Motor neuron (in vitro differentiated cells): ENCODE measurements at places on chromosomes 4 and X. TPM values are rescaled to one million over a fixed set of nuclear protein-coding genes. Genes with fewer than 3 reads are reported as not detected.

Gene MYL5
- 23.2 and 24.6 TPM in 2 replicates for total RNA-seq

Gene GAGE12H
- not detected in 2 replicates for total RNA-seq

Gene HTT
- total RNA-seq, result 101 and 102 TPM in 2 replicates

Gene GABRB1
- total RNA-seq, result 1.7 and 1.9 TPM in 2 replicates

Gene SLC38A5
- total RNA-seq, result 0.27 and 0.75 TPM in 2 replicates

Gene TAF7L
- 0.18 and 0.21 TPM in 2 replicates for total RNA-seq

Gene CSTF2
- 15.5 and 16.1 TPM in 2 replicates for total RNA-seq

Gene SNX12
- total RNA-seq, result 41.3 and 47.8 TPM in 2 replicates

Gene RTL5
- total RNA-seq, result 1.7 and 3.4 TPM in 2 replicates

Gene RWDD4
- total RNA-seq, result 27.4 and 30.6 TPM in 2 replicates

Gene SYNPO2
- total RNA-seq, result 20.7 and 23.9 TPM in 2 replicates

Gene SMIM31
- 0.05 and 0.31 TPM in 2 replicates for total RNA-seq

Gene ETDB
- not detected in 2 replicates for total RNA-seq

Gene IL1RAPL1
- total RNA-seq, result 4.2 TPM in 2 replicates

Gene GSX2
- total RNA-seq, result 0.16 TPM in 1 of 2 replicates, not detected in the other

Gene NALF2
- total RNA-seq, result 0.36 and 0.81 TPM in 2 replicates

Gene CT55
- 0.24 TPM in 1 of 2 replicates, not detected in the other for total RNA-seq

Gene IQSEC2
- total RNA-seq, result 10.4 and 10.6 TPM in 2 replicates

Gene TSPAN7
- total RNA-seq, result 88.2 and 94.5 TPM in 2 replicates

Gene PPARGC1A
- 35.8 and 72.1 TPM in 2 replicates for total RNA-seq

Gene PCDH10
- 19.0 and 19.2 TPM in 2 replicates for total RNA-seq

Gene RIBC1
- total RNA-seq, result 4.0 and 4.1 TPM in 2 replicates

Gene PCDH19
- total RNA-seq, result 10.6 and 19.9 TPM in 2 replicates

Gene ZNF711
- 42.0 and 45.2 TPM in 2 replicates for total RNA-seq

Gene NPY2R
- 0.45 and 0.64 TPM in 2 replicates for total RNA-seq

Gene RNF212
- total RNA-seq, result 9.4 and 10.9 TPM in 2 replicates

Gene CXCL11
- 3.6 TPM in 2 replicates for total RNA-seq

Gene NOX1
- total RNA-seq, result not detected in 2 replicates

Gene SLAIN2
- 37.6 and 40.6 TPM in 2 replicates for total RNA-seq

Gene PIN4
- 29.5 and 33.1 TPM in 2 replicates for total RNA-seq

Gene PLP1
- 17.0 and 17.5 TPM in 2 replicates for total RNA-seq

Gene WNK3
- total RNA-seq, result 22.1 and 23.9 TPM in 2 replicates

Gene MED28
- total RNA-seq, result 53.5 and 58.0 TPM in 2 replicates

Gene XG
- total RNA-seq, result 0.10 TPM in 1 of 2 replicates, not detected in the other

Gene ZNF81
- total RNA-seq, result 8.4 and 10.8 TPM in 2 replicates

Gene SMIM20
- 26.8 TPM in 2 replicates for total RNA-seq

Gene GNPDA2
- 21.0 and 21.9 TPM in 2 replicates for total RNA-seq

Gene ARHGAP36
- total RNA-seq, result 0.71 and 0.78 TPM in 2 replicates
